ENCODE measurements at places on chromosomes 7 and 10. TPM values are rescaled to one million over a fixed set of nuclear protein-coding genes. Genes with fewer than 3 reads are reported as not detected.

Gene PKD2L1
- not detected for total RNA-seq

DNA sequence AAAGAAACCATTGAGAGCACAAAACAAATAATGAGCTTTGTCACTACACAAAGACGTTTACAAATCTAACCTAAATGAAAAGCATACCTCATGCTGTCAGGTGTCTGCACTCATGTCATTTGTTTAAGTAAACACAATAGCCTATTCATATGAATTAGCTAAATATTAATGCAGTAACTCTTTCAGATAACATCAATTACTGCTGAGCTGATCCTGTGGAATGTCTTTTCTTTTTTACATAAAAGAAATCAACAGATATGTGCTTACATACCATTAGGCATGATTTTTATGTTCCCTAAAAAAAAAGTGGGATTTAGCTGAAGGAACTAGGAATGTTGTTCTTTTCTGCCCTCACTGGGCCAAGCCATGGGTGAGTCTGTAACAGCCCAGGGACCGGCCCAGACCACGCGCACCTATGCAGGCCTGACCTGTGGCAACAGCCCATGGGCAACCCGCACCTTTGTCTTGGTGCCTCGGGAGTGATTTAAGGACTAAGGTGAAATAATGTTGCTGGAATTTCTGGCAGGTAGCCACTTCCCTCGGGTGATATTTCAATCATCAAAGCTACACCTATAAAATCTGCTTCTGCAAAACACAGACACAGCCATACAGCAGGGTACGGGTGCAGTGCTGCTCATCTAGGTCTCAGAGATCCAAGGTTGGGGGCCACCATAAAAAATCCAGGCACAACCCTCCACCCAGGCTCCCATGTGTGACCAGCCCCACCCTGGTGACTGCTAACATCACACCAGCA is 44.6 kb downstream of the FGFR2 start:
- no peak for DNase-seq

- DNase-seq: no peak
These were observed 272.8 kb upstream of the ZNF32 start for GRCh38 chr10:43921478-43921877.

GRCh38 chr10:22690614-22691431 is 23.6 kb downstream of the PIP4K2A start:
- DNase-seq: peak; percentile 78

DNA sequence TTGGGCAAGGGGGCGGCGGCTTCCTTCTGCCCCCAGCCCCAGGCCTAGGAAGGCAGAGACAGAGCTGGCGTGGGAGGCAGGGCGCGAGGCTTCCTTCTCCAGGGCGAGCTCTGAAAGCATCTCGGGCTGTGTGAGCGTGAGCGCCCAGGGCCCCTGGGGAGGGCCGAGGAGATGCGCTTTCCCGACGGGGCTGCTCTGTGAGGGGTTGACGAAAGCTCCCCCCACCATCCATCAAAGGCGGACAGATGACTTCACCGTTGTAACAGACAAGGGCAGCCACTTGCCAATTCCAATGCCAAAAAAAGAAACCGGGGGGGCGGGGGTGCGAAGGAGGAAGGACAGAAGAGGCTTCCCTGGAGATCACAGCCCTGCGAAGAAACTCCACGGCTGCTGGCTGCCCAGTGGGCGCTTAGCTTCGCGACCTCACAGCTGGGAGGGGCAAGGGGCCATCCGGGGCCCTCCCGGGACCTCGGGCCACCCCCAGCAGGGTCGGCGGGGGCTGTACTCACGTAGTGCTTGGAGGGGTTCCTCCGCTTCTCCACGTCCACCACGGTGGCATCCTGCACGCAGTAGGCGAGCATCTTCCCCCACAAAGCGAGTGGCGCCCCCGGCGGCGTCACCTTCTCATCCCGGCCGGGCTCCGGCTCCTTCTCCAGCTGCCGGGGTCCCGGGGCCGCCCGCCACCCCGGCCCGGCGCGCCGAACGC is 537 bp downstream of the SH3PXD2A start:
- DNase-seq: peak; percentile 70

DNA sequence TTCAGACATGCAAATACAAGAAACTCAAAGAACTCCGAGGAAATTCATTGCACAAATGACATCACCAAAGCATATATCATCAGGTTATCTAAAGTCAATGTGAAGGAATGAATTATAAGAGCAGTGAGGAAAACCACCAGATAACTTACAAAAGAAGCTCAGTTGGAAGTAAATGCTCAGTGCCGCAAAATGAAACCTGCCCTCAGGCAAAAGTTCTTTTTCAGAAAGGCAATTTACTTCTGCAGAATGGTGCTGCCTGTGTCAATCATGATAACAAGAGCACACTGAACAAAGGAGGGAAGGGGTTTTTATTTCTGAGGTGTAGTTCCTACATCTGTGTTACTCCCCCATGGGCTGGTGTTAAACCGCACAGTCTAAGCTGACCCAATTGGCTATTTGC is 550.6 kb upstream of the SEMA3D start:
- DNase-seq: no peak

DNA sequence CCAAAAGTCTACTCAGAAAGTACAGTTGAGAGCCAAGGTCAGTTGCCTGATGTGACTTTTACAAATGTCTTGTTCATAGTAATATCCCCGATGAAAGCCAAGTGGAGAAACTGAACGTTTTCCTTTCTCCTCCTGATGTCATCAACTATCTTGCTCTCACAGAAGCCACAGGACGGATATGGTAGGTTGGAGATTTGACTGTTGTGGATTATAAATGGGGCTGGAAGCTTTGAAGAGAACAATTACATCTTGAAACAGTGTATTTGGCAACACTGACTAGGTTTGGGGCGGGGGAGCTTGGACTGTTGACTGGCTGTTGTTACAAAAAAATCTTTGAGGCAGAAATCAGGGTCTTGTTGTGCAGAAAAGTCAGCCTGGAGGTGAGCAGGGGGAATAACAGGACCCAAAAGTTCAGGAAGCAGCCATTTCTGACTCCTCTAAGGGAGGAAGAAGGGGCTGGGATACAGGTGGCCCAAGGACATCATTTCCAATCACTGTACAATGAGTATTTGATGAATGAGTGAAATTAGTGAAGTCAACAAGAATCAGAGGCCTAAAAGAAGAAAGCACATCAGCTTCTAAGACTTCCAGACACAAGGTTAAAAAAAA is 24.3 kb downstream of the PLEKHS1 start:
- DNase-seq: no peak
